Kidney (tissue), 22 donors: ENCODE measurements at places on chromosomes 5 and 9. TPM values are rescaled to one million over a fixed set of nuclear protein-coding genes. Genes with fewer than 3 reads are reported as not detected.
A peak's percentile ranks its signal among the peaks of the same experiment; 100 is the strongest.

- peak; percentile 77 for DNase-seq
Observed at GRCh38 chr5:134177369-134178095, 782 bp upstream of the SKP1 start.

GRCh38 chr9:75582870-75583269 lies 307.6 kb upstream of the PCSK5 start:
- no peak for DNase-seq

DNA sequence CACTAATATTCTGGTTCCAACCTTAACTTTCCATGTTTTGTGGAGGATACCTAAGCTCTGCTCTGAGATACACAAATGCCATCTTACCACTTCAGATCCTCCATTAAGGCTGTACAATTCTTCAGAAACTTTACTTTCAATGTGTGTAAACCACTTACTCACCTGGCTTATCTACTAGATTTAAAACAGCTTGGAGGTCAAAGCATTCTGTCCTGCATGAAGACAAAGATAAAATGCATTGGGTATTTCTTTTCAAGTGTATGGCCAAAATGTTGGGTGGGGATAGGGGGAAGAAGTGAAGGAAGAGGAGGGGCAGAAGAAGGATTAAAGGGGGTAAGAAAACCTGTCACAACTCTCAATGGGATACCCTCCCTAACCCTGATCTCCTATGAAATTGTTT lies 939 bp downstream of the GOLGA1 start:
- no peak for DNase-seq

- DNase-seq, result peak; percentile 13
Observed at GRCh38 chr5:139385061-139386049, 2.3 kb upstream of the SLC23A1 start.

GLRA1 gene
- not detected for polyA plus RNA-seq

CNTRL gene
- polyA plus RNA-seq, result 3.4 TPM

SNCB gene
- not detected for polyA plus RNA-seq
